NCI-H2029 treated with DMSO at 0.1 percent for 48 hours (cell line): ENCODE measurements at places on chromosomes 3 and 15.

DNA sequence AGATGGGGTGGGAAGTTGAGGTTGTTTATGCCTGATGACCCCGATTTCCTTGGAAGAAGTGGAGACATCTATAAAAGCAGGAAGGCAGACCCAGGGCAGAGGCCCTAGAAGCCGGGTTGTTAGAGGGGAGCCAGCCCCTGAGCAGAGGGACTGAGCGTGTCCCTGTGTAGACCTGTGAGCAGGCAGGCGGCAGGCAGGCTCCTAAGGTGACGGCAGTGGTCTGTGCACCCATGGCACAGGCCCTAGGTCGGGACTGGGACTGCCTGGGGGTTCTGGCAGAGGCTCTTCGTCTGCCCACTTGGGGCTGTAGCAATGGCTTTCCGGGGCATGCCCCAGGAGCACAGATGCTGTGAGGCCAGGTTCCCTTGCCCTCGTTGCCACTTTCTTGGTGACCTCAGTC lies 9.9 kb downstream of the SEMA4B start:
- DNase-seq = no peak

DNA sequence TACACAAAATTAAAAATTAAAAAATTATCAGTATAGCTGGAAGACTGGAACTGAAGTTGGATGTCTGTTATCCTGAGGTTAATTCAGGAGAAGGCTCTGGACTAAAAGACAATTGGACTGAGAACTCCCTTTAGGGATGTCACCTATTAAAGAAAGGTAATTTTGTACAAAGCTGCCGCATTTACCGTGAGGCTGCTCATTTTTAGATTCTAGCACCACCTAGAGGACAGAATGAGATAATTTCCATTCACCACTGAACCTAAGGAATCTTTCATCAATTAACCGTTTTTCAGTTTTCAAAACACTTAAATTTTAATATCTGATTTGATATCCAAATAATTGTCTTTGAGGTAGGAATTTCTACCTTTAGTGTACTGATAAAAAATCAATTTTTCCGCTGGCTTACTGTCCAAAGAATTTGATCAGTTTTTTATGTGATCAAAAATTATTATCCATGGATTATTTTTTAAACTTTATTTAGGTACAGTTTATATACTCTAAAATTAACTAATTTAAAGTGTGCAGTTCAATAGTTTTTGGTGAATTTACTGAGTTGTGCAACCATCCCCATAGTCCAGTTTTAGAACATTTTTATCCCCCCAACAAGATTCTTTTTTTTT lies 106.7 kb upstream of the TNIK start:
- peak; percentile 64 for DNase-seq

DNA sequence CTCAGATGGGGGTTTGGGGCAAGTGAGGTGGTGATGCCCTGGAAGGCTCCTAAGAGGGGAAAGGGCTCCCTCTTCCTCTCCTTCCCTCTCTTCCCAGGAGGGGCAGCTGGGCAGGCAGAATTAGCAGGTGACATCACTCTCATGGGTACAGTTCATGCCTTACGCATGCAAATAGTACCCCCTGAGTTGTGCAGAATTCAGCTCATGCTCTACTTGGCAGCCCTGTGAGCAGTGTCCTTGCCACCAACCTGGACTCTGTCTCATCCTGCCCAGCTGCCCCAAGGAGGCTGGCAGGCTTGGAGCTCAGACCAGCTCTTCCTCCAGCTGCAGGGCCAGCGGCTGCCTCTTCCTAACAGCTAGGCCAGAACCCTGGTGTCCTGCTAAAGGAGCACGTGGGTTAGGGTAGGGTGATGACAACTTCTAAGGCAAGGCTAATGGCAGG lies 3.3 kb downstream of the CHAC1 start:
- no peak for DNase-seq

DNA sequence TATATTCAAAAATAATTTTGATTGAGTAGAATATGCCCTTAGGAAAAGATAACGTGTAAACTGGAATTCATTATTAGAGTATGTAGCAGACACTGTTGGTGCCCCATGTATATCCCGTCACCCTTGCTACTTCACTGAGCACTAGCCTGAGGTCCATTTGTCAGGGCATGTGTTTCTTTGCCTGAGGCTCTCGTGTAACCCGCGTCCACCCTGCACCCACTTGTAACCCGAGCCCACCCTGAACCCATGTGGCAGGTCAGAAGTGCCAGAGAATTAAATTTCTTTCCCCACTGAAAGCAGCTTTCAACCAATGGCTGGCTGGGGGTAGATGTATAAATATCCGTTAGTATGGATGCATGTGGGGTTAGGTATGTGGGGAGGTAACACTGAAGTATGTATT lies 474.2 kb upstream of the ZNF385D start:
- DNase-seq = no peak
